ENCODE measurements at places on chromosomes 6 and 20. TPM values are rescaled to one million over a fixed set of nuclear protein-coding genes. Genes with fewer than 3 reads are reported as not detected.

DNA sequence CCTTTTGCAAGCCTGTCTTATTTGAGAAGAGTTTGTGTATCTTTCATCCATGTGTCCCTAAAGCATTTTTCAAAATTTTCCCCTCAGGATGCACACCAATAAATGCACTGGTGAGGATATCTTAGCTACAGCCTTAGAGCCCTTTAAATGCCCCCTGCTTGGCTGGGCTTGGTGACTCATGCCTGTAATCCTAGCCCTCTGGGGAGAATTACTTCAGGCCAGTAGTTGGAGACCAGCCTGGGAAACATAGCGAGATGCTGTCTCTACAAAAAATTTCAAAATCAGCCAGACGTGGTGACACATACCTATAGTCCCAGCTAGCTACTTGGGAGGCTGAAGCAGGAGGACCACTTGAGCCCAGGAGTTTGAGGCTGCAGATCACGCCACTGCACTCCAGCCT, 33.8 kb upstream of the PLCB4 start:
- no peaks in the 10 kb centered on the region for H3K36me3 ChIP-seq
- no peaks in the 10 kb centered on the region for H3K4me1 ChIP-seq
- DNase-seq = peak; percentile 85
- no peak overlapping the region for H3K27ac ChIP-seq
- no peaks in the 10 kb centered on the region for H3K27me3 ChIP-seq

DNA sequence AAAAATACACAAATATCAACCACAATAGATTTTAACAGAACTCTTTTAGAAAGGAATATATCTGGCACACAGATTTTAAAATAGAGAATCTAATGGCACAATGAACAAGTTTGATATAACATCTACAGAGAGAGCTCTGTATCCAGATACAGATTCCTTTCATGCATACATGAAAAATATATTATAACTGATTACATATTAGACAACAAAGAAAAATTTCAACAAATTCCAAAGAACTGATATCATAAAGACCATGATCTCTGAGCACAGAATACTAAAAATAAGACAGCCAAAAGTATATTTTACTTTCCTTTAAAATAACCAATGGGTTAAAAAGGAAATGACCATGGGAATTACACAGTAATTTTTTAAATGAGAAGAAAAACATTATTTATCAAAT, 74.1 kb upstream of the MAP7 start:
- no peaks in the 10 kb centered on the region for H3K36me3 ChIP-seq
- H3K27ac ChIP-seq = no peak overlapping the region
- no peaks in the 10 kb centered on the region for H3K4me1 ChIP-seq
- no peak overlapping the region for H3K4me3 ChIP-seq
- no peak for DNase-seq
- no peaks in the 10 kb centered on the region for H3K27me3 ChIP-seq

DNA sequence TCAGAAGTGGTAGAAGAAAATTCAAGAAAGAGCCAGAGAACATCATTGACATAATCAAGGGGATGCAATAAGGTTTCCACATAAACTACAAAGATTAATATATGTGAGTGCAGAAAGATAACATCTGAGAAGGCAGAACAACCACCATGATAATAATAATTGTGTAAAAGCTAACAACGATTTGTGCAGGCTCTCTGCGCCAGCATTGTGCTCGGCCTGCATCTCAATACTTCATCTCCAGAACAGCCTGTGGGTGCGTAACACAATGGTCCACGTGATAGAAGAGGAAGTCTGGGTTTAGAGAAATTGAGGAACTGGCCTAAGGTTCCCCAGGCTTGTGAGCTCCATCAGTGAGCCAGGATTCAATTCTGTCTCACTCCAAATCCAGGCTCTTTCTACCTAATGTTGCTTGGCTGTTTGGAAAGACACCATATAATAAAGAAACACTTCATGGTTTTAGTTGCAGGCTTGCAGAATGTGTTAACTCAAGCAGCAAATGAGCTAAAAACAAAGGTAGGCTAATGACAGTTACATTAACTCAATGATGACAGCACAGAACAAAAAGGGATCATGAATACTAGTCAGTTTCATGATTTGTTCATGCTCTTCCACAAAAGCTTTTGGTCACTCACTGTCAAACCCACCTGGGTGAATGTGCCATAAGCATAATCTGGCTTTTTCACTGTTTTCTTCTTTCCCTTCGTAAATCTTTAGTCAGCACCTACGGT, 71.2 kb downstream of the LY86 start:
- peaks cover 5% of the 10 kb centered on the region for H3K4me1 ChIP-seq
- no peaks in the 10 kb centered on the region for H3K36me3 ChIP-seq

DNA sequence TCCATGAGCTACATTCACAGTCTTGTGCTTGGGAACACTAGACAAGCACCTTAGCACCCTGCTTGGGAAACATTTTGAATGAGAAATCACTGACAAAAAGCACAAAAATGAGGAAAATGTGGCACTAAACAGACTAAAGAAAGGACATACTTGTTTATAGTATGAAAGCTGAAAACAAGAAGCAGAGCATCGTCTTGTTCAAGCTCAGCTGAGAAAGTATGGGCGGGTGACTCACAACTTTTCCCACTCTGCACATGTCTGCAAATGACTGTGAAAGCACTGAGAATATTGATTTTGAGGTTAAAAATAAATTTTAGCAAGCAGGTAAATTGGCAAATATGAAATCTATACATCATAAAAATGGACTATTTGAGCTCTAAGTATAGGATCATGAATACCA, 725.3 kb downstream of the COL12A1 start:
- H3K27me3 ChIP-seq = no peaks in the 10 kb centered on the region
- H3K4me3 ChIP-seq = no peak overlapping the region

The FERMT1 gene
- total RNA-seq = 1.3 TPM

- H3K27ac ChIP-seq = no peak overlapping the region
- no peak for DNase-seq
- H3K36me3 ChIP-seq = no peaks in the 10 kb centered on the region
- no peak overlapping the region for H3K4me3 ChIP-seq
- no peaks in the 10 kb centered on the region for H3K27me3 ChIP-seq
- H3K4me1 ChIP-seq = no peaks in the 10 kb centered on the region
Measured at GRCh38 chr20:11054266-11054993, 380.6 kb upstream of the JAG1 start.

GRCh38 chr6:142459271-142459670, 157.5 kb downstream of the ADGRG6 start:
- H3K36me3 ChIP-seq = no peaks in the 10 kb centered on the region
- H3K4me1 ChIP-seq = no peaks in the 10 kb centered on the region
- H3K4me3 ChIP-seq = no peak overlapping the region
- no peak overlapping the region for H3K27ac ChIP-seq
- DNase-seq = no peak
